ENCODE measurements at places on chromosomes 1 and 21. TPM values are rescaled to one million over a fixed set of nuclear protein-coding genes. Genes with fewer than 3 reads are reported as not detected.

The LRRC7 gene
- total RNA-seq = 0.49 TPM

The ASCL5 gene
- not detected for total RNA-seq

The SPRR2E gene
- not detected for total RNA-seq

The WNT3A gene
- total RNA-seq = not detected

The PRDX6 gene
- total RNA-seq = 595 TPM

The ZNF644 gene
- 37.3 TPM for total RNA-seq

Measured in M059J (cell line).